CD4-positive, alpha-beta T cell treated with Interferon gamma for 1 hour (primary cell): ENCODE measurements at places on chromosomes 11 and 22.

DNA sequence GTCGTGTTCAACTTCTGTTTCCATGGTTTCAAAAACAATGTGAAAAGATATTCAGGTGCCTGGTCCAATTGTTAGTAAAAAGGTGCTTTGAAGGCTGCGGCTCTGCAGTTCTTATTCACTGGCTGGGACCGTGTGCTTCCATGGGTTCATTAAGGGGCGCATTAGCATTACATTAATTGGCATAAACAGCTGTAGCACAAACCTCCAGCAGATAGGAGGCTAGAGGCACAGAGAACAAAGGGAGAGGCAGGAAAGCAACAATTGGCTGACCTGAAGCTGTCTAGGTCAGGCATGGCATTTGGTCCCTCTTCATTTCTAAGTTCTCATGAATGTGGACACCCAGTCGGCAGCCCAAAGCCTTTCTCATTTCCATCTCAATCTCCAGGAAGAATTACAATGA, 16.6 kb downstream of the PAK1 start:
- no peak for DNase-seq

GRCh38 chr11:125370561-125371389, 125.3 kb downstream of the FEZ1 start:
- no peak for DNase-seq

GRCh38 chr11:73312851-73313327, 4.8 kb downstream of the ARHGEF17 start:
- DNase-seq: no peak

DNA sequence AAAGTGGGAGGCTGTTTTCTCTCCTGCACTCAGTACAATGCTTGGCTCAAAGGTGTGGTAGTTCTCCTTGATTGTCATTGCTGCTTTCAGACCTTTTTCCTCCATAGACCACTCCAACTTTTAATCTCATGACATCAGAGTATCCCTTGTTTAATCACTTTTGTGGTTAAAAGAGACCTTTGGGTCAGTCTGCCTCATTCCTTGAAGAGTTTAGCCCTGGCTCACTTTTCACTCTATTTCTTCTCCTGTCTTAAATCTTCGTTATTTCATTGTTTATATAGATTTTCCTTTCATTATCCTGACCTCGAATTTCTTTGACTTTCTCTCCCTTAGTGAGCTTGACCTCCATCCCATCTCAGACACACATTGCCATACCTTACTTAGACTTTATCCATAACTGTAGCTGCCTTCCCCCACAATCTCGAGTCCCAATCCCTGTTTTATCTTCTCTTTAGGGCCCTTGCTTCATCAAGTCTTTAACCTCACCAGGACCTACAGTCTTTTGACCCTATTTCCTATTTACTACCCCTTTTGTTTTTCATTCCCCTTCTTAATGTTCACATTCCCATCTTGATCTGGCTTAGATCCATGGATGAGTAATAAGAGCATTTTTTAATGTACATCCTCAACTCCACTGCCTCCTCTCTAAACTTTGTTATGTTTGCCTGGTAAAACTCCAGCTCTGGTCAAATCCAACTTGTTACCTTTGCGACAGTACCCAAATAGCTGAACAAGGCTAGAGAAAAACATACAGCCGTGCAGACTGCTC, 9.5 kb downstream of the ATXN10 start:
- no peak for DNase-seq

DNA sequence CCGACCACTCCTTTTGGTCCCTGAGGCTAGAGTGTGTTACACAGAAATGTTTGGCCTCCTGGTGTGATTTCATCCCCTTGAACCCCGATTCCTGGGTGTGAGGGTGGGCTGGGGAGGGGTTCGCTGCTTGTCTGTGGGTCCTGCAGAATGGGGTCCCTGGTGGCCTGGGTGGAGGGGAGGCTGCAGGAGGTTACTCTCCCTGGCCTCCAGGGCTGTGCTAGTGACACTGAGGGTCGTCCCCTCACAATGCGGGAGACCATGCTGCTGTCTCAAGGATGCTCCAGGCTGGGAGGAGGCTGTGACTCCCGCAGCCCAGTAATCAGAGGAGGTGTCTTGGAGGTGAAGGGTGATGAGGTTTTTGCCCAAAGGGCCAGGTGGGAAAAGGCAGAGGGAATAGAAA, 17.0 kb upstream of the OMP start:
- no peak for DNase-seq

DNA sequence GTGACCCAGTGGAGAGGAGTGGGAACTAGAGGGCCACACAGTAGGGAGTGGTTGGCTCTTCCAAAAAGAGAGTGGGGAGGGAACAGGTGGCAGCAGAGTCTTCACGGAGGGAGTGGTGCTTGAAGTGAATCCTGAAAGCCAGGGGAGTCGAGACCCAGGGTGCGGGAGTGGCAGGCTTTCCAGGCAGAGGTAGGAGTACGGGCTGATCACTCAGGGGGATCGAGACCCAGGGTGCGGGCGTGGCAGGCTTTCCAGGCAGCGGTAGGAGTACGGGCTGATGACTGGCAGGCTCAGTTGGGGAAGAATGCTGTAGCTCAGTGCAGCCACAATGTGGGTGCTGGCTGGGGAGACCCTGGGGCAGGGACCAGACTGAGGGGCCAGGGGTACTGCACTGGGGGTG, 148.2 kb downstream of the TBC1D22A start:
- DNase-seq: no peak

DNA sequence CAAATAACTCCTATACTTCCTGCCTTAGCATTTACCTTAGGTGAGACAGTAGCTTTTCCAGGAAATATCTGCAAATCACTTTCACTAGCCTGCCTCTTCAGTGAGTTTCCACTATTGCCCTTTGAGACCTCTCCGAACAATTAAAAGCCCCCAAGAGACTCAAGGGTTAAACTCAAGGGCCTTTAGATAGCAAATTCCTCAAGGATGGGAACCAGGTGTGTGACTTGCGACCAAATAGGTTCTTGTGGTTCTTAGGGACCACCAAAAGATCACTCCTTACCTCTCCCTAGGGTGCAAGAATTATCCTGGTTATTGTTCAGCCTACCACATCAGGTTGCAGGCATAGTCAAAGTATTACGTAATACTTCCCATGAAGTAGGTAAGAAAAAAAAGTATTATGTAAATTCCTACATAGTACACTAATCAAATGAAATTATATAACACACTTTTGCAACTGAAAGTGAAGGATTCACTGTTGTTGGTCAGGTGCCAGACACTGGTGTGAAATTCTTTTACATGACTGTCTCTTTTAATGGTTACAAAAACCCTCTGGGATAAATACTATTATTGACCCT, 1.4 kb upstream of the RDX start:
- DNase-seq: no peak

DNA sequence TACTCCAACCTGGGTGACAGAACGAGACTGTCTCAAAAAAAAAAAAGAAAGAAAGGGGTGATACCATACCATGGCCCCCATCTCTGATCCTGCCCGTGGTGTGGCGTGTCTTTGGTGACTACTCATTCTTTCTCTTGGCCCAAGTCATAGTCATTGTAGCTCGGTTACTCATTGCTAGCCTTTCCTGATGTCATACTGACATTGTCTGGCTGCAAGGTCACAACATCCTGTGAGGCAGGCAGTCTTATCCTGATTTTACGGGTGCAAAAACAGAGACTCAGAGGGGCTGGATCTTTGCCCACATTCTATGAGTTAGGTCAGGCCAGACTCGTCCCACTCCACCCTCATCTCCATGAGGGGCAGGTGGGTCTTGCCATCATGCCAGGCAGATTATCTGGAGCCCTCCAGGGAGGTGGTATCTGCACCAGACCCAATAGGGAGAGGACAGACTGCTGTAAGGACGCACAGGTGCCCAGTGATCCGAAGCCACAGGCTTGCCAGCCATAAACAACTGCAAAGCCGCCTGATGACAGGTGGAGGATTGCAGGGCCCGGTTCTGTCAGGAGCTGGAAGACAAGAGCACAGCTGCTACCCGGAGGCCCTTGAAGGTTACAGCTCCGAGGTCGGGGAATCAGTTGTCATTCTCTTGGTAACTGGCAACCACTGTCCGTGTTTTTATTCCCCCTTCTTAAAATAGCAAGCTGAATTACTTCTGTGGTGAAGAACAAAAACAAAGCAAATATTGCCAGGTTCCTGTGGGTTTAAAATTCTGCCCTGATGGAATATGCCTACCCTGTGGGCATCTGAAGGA, 13.8 kb downstream of the TOM1 start:
- no peak for DNase-seq

DNA sequence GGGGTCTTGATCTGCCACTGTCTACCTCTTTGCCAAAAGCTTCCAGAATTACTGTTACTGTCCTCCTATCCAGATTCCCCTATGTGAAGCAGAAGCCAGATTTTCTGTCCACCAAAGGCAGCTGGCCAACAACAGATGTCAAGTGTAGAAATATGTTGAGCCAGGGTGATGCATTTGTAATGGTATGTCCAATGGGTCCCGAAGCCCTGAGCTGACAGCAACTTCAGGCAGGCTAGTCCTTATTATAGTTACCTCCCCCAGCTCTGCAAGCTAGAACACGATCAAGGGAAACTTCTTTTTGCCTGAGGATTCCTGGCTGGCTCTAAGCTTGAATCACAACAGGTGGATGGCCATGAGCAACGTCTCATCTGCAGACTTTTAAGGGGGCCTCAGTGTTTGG, 10.2 kb downstream of the PAMR1 start:
- DNase-seq: no peak

DNA sequence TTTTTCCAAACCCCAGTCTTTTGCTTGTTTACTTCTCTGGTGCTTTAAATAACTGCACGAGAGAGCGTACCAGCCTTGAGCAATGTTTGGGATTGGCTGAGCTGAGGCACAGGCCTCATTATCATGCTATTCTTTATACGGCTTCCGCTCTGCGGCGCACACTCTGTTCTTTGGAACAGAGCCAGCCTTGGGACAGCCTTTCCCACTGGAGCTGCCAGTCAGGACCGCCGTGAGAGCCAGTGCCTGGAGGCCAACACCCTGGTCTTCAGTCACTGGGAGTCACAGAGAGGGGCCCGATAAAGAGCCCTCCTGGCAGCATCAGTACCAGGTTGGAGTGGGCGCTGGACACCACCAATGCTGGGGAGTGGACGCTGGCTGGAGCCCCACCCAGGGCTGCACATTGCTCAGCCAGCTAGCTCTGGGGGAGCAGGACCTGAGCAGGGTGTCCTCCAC, 125.6 kb downstream of the BCR start:
- DNase-seq: no peak

DNA sequence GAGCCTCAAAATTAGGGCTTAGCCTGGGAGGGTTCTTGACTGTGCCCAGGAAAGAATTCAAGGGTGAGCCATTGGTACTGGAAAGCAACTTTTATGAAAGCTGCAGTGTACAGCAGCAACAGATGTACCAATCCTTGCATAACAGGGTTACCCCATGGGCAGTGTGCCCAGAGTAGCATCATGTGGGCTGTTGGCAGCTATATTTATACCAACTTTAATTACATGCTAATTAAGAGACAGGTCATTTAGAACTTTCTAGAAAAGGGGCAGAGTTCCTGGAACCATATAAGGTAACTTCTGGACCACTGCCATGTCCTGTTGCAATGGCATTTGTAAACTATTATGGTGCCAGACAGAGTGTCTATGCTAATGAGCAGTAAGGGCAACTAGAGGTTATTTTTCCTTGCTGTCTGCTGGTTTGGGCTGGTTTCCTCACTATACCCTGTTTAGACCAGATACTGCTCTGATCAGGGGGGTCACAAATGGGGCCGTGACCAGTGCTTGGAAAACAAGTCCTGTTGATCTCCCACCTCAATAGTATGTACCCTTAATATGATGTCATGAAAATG, 1120.5 kb upstream of the RAG2 start:
- DNase-seq: no peak

- peak; percentile 41 for DNase-seq
These were observed 83.6 kb upstream of the CRTAM start for GRCh38 chr11:122754553-122755322.

- no peak for DNase-seq
These were observed 68.6 kb downstream of the SYT9 start for GRCh38 chr11:7320306-7320705.

DNA sequence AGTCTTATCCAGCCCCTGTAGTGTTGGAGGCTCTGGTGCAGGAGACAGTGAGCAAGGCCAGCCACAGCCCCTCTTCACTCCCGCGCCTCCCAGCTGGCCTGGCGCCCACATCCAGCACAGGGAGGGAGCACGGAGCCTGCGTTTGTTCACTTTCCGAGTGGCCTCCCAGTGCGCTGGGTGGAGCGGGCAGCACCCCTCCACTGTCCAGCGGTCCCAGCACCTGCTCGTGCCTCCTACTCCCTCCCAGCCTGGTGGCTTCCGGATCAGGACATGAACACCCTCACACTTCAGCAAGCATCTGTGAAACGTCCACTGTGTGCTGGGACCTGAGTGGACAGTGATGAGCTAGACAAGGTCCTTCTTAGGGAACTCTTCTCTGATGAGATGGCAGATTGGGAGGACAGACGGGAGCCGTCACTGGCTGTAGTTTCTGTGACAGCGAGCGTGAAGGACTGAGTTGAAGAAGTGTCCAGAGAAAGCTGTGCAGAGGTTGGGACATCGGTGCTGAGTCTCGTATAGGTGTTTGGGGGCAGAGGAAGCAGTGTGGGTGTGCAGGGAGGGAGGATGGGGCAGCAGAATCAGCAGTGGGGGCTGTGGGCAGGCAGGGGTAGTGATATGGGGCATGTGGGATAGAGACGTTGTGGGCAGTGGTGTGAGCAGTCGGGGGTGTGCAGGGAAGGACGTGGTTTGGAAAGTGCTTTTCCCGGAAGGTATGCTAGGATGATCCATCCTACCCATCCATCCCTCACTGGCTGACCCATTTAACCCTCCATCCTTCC, 256.8 kb downstream of the TBC1D22A start:
- no peak for DNase-seq

GRCh38 chr22:42943981-42944380, 71.0 kb downstream of the PACSIN2 start:
- no peak for DNase-seq

GRCh38 chr11:73734993-73735392, 25.9 kb downstream of the RAB6A start:
- DNase-seq: no peak

DNA sequence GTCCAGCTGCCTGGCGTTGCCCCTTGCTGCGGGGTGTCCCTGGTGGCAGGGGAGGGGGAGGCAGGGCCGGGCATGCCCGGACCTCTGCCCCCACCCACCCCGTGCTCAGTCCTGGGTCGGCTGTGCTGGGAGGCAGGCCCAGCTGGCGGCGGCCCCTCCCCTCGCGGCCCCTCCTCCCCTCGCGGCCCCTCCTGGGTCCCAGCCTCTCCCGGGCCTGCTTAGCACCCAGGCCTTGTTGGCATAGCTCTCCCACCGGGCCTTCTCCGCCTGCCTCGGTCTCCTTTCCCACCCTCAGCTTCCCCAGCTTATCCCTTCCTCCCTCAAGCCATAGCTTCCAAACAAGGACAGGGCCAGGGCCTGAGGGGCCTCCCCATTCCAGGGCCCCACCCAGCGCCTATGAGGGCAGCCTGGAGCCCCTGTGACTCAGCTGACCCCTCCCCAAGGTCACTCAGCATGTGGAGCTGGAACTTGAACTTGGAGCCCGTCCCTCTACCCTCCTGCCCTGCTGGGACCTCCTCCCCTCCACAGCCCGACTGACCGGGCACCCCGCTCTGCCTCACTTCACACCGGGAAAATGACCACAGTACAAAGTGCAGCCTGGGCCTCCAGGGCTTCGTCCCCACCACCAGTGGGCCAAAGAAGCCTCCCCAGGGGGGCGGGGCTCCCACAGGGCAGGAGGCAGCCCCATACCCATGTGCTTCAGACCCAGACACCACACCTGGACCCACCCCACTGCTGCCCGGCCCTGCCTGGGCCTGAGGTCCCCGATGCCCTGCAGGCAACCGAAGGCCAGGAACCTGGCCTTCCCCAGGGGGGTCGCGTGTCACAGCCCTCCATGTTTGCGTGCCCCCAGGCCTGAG, 1.2 kb downstream of the EPS8L2 start:
- DNase-seq: no peak
